ENCODE measurements at places on chromosomes 3 and 15.

GRCh38 chr15:68790910-68791309 is 29.8 kb downstream of the ANP32A start:
- DNase-seq, result no peak

- peak; percentile 57 for DNase-seq
These were observed 42.9 kb downstream of the DCUN1D1 start for GRCh38 chr3:182937293-182938051.

DNA sequence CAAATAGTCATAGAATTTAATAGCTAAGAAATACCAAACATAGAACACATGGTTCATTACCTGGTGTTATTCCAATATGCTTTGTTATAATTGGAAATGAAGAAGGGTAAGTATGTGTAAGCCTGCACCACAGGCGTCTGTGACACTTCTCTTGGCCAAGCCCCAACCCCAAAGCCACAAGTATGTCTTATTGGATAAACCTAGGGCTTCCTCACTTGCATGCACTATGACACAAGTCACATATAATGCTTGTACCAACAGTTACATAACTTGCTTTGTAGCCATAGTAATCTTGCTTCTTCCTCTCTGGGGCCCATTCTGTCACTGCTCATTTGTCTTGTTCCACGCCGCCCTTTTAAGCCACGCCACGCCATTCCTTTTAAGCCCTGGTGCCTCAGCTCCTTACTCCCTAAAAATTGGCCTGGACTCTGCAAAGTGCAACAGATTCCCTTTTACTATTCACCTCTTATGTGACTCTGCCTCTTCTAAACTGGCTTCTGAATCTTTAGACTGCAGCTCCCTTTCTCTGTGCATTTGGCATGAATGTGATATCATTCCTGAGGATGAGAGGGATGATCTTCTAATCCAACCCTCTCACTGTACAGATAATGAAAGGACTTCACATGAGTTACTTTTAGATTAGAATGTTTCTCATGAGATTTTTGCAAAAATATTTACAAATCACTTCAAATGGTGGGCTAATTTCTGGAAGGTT is 48.1 kb upstream of the EPHA3 start:
- DNase-seq, result no peak

DNA sequence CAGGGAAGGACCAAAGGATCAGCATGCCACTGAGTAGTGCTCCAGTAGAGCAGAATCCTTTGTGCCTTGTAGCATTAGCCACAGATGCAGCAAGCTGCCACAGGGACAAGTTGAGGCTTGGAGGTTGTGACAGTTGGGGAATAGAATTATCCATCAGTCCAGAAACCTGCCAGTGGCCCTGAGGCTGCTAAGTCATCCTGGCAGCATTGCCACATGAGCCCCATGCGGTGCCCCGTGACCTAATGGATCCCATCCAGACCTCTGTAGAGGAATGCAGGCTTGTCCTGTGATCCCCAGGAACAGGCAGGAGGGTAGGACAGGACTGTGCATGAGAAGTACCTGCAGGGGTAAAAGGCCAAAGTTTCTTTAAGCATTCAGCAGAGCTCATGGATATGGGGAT is 51.7 kb downstream of the BOC start:
- DNase-seq, result no peak

GRCh38 chr3:61018807-61019206 is 232.4 kb downstream of the FHIT start:
- no peak for DNase-seq

DNA sequence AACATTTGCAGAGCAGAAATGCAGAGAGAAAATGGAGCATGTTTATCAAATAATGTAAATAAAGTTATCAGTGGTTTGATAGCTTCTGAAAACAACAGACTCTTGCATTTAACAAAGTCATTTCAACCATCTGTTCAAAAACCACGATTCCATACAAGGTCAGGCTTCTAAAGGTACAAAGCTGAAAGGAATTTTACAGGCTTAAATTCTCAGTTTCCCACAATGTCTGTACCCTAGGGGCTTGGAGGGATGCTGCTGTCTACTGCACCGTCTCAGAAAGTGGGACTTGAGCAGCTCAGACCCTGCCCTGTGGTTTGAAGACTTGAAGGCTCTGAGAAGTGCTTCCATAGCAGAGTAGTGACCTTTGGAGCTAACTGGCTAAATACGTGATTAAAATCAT is 30.4 kb upstream of the TM4SF1 start:
- DNase-seq, result no peak

- peak; percentile 33 for DNase-seq
These were observed 42.5 kb upstream of the PIK3CB start for GRCh38 chr3:138877226-138877625.

- DNase-seq, result no peak
These were observed 31.5 kb downstream of the SLCO3A1 start for GRCh38 chr15:91885054-91885453.

- no peak for DNase-seq
These were observed 45.8 kb downstream of the ADPGK start for GRCh38 chr15:72737723-72738122.

- no peak for DNase-seq
These were observed 163.2 kb downstream of the FBLN2 start for GRCh38 chr3:13711911-13712650.

- DNase-seq, result no peak
These were observed 300.7 kb upstream of the SATB1 start for GRCh38 chr3:18725668-18726407.

DNA sequence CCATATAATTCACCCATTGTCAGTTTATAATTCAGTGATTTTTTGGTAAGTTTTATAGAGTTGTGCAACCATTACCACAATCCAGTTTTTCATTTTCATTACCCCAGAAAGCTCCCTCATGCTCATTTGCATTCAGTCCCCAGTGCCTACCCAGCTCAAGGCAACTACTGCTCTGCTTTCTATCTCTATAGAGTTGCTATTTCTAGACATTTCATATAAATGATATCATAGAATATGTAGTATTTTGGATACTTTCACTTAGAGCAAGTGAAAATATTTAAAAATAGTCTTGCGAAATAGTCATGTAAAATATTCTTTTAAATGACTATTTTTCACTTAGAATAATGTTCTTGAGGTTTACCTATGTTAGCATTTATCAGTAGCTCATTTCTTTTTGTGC is 42.1 kb downstream of the ZNF654 start:
- no peak for DNase-seq

GRCh38 chr3:196996454-196997265 is 28.0 kb upstream of the PIGZ start:
- DNase-seq, result no peak

- peak; percentile 82 for DNase-seq
These were observed 96.0 kb downstream of the LRRK1 start for GRCh38 chr15:101014921-101015841.

GRCh38 chr15:59104912-59105732 is at the start of gene CCNB2:
Gene CCNB2, plus strand, starts transcription at chr15:59105146. Its CDS starts 123 bp downstream, at chr15:59105269.
- DNase-seq, result peak; percentile 97

GRCh38 chr3:185781759-185782158 is 43.1 kb downstream of the IGF2BP2 start:
- no peak for DNase-seq

DNA sequence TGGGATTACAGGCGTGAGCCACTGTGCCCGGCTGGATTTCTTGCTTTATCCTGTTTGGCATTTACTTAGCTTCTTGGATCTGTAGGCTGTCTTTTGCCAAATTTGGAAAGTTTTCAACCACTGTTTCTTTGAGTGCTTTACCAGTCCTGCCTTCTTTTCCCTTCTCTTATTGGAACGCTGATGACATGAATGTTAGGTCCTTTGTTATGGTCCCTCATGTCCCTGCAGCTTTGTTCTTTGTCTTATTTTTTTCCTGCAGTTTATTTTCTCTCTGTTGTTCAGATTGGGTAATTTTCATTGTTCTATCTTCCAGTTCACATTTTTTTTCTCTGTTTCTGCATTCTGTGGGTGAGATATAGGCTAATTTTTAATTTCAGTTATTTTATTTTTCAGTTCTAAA is 25.0 kb downstream of the SH3GL3 start:
- no peak for DNase-seq

- no peak for DNase-seq
These were observed 2.0 kb upstream of the GP9 start for GRCh38 chr3:129058441-129059200.

DNA sequence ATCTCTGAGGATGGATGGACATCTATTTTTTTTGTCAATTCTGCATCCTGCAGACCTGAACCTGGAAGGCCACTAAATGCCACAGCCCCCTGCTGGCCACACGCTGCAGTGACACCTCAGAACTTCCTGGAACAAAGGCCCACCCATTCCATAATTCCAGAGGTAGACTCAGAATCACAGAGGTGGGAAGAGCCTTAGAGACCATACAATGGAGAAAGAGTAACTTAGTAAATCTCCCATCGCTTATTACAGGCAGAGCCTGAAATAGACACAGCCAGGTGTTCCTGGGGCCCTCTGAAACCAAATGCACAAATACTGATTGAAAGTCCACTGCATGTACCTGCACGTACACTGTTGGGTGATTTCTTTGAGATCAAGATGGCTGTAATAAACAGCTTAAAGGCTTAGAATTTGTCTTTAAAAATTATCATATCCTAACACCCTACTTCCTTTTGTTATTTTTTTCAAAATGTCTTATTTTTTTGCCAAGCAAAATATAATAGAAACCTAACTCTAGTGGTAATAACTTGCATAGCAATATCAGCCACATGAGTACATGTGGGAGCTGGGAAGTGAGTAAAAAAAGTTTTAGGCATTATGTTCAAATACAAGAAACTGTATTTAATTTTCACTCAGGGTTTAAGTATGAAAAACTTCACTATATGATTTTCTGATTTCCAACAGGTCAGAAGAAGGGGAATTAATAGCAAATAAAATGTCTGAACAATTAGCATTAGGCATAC is 62.7 kb downstream of the EOMES start:
- DNase-seq, result peak; percentile 51

DNA sequence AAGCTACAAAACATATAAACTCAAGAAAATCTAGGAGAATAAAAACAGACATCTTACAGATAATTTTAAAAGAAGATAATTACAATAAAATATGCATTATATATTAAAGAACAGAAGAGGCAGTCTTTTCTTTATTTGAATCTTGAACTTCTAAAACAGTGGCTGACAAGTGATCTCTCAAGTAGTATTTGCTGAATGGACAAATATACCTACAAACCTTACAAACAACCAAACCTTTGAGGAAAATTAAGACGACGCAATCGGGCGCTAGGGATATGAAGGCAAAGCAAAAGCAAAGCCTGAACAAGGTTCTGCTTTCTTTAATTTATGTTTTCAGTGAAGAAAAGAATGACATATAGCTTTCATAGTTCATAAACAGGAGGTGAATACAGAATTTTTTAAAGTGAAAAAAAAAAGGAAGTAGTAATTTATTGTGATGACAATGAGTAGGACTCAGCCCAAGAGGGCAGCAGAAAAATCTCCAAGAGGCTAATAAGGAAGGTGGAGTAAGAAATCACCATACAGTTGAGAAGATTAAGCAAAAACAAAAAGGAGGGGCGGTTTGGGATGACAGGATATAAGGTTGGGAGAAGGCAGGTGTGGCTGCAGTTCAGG is 347.8 kb downstream of the TBC1D5 start:
- DNase-seq, result no peak

DNA sequence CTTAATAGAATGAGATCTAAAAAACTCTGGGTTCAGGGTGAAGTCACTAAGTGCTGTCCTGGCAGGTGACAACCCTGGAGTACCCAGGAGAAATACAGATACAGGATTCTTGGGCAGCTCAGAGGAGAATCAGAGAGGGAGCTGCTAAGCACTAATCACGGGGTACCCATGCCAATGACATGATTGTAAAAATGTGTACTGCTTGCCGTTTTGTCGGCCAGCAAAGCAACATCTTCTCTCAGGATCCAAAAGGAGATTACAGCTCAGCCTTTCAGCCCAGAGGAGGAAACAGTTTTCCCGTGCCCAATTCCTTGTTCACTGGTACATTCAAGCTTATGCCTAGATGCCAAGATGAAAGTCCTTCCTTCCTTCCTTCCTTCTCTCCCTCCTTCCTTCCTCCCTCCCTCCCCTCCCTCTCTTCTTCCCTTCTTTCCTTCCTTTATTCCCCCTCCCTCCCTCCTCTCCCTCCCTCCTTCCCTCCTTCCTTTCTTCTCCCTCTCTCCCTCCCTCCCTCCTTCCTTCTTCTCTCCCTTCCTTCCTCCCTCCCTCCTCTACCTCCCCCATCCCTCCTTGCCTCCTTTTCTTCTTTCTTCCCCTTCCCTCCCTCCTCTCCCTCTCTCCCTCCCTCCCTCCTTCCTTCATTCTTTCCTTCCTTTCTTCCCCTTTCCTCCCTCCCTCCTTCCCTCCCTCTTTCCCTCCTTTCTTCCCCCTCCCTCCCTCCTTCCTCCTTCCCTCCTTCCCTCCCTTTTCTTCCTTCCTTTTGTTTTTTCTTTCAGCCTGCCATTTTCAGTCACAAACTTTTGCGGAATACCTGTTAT is 4.1 kb upstream of the MINAR1 start:
- no peak for DNase-seq

GRCh38 chr15:82545002-82545401 is 4.7 kb upstream of the RPS17 start:
- DNase-seq, result no peak

DNA sequence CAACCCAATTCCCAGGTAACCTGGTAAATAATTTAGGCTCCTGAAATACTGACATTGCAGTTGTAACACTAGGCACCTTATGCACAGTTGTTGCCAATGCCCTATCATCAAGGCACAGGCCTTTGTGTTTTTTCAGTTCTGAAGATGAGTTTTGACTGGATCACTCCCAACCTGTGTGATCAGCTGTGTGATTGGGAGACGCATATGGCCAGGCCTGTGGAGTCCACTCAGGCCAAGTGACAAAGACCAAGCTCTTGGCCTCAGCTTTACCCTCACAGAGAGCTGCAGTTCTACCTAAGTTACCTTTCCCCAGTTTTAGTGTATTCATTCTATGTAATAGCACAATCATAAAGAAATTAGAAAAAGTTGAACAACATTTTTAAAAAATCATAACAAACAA is 19.2 kb upstream of the AQP9 start:
- DNase-seq, result no peak

- no peak for DNase-seq
These were observed 77.4 kb downstream of the VPS8 start for GRCh38 chr3:184889312-184889904.

- peak; percentile 52 for DNase-seq
These were observed 12.1 kb upstream of the CNBP start for GRCh38 chr3:129195731-129196256.

Data from K562 (cell line).